Hindlimb muscle (tissue), 1 donor: ENCODE measurements at places on chromosomes 16 and 17.

DNA sequence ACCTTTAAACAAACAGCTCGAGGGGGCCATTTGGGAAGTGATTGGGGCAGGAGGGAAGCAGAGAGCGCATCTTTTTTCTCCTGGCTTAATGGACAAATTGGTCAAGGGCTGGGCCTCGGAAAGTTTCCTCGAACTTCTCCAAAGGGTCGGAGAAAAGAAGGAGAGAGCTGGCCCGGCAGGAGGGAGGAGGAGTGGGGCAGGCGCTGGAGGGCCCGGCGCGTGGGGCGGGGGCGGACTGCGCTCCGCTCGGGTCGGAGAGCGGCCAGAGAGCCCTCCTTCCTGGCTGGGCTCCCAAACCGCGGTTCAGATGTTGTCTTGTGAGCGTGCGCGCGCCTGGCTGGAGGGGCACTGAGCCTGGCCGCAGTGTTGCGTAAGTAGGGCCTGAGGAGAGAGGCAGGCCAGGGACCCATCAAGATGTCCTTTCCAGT is 1.2 kb downstream of the MMP2 start:
- DNase-seq, result peak; percentile 89

DNA sequence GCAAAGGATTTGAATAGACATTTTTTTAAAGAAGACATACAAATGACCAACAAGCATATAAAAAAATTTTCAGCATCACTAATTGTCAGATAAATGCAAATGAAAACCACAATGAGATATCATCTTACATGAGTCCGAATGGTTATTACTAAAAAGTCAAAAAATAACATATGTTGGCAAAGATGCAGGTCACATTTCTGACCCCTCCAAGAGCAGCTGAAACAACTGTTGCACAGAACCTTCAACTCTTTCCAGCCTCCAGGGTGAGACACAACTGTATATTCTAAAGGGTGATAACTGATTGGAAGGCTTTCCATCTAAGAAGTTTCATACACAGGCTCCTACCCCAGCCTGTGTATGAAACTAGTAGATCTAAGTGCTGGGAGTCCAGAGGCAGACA is 51.9 kb downstream of the SLFN5 start:
- no peak for DNase-seq

DNA sequence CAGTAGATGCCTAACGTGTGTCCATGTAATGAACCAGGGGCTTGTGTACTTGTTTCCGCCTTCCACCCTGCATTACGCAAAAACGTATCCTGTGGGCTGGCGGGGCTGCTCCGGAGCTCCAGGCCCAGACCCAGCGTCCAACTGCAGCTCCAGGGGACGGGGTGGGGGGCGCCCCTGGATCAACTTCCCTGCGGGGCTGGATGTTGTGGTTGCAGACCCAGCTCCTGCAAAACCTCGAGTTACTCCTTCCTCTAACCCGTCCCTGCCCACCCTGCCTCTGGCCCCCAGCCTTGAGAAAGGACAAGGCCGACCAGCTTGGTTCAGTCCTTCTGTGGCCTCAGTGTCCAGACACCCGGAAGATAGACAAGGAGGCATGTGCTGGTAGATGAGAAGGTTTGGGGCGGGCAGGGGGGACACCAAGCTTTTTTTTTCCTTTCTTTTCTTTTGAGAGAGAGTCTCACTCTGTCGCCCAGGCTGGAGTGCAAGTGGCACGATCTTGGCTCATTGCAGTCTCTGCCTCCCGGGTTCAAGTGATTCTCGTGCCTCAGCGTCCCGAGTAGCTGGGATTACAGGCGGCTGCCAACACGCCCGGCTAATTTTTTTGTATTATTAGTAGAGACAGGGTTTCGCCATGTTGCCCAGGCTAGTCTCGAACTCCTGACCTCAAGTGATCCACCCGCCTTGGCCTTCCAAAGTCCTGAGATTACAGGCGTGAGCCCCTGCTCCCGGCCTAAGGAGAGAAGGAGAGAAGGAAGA is 731 bp upstream of the EXOC7 start:
- no peak for DNase-seq

DNA sequence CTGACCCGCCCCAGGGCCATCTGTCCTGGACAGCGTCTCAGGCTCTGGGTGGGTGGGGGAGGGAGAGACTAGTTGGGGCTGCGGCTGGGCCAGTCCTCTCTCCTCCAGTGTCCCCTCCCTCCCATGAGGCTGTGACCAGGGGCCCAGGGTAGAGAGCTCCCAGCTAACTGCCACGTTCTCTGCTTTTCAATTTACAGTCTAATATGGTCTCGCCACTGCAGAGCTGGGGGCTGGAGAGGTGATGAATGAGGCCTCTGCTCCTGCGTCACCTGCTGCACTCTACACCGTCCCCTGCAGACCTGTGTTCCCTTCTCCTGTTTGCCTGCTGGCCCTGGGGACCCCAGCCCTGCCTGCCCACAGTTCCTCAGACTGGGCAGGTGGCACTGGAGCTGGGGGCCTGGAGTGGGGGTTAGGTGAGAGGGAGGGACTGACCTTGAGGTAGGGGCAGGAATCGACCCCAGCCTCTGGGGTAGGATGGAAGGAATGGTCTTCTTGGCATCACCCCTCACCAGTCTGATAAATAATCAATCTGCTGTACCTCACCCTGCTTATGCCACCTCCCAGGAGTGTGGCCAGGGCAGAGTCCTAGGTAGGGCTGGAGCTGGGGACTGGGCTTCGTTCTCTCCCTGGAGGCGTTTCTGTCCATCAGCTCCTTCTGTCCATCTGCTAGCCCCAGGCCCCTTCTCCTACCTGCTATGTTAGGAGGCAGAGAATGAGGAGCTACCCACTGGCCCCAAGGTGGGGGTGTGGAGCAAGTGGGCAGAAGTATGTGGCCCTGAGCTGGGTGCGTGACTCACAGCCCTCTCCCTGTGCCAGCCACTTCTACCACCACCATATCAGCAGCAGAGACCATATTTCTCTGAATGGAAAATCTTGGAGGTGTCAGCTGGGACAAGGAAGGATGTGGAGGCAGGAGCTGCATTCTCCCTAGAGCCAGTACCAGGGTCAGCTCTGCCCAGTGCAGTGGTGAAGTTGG is 12.9 kb downstream of the SEZ6 start:
- no peak for DNase-seq

- no peak for DNase-seq
Measured at GRCh38 chr17:64092952-64093451, 36.9 kb downstream of the ERN1 start.

GRCh38 chr17:62876673-62877405 is 68.7 kb upstream of the MARCHF10 start:
- no peak for DNase-seq

DNA sequence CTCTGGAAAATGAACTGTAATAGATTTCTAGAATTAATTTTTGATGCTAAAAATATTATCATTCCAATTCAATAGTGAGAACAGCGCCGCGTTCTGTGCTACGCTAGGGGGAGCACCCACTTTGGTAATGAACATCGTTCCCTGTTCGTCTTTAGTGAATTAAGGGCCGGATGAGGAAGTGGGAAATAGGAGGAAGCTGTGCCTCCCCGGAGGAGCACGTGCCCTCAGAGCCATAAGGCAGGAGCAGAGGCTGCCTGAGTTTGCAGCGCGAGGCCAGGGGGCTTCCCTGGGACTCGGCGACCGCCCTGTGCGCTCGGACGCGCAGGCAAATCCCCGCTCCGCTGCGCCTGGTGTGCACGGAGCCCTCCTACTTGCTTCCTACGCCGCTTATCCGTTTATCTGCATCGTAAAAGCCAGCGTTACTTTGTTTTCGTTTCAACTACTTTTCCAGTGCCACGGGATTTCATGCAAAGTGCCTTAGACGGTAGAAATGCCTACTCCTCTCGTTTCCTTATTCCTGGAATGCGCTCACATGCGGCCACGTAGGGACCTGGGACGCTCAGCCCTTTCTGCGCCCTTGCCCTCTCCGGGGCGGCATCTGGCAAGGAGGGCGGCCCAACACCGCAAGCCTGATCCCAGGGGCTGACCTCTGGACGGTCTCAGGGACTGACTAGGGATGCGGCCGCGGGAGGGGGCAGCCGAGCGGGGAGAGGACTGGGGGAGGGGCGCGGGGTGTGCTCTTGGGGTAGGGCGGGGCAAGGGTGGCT is 76.4 kb downstream of the KCNJ12 start:
- DNase-seq, result peak; percentile 75

DNA sequence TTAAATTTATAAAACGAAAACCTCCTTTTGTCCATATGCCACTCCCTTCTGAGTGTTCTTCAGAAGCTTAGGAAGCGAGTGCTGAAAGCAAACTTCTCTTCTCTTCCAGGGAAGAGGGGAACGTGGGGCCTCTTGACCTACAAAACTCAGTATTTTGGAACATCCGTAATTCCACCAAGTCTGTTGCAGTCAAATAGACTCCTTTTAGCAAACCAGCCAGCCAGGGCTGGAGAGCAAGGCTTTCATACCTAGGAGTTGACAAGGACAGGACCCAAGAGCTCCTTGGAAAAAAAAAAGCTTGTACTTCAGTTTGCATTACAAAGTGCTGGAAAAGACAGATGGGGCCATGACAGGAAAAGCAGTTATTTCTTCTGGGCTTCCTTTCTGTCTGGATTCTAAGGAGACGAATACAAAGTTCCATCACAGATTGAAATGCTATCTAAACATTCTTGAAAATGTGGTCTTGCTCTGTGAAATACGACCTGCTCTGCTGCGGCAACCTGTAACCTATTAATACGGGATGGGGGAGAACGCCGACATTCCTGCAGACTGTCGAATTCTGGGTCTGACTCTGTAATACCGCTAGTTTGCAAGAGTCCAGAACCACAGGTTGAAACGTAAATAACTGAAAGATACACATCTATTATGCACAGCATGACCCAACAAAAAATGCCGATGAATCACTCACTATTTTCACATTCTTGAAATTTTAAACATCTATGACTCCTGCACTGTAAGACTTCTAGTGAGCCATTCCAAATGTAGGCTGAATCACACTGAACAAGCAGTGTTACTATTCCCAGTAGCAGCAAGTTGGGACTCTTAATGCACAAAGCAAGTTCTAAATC is 20.6 kb downstream of the VPS53 start:
- DNase-seq, result peak; percentile 64

DNA sequence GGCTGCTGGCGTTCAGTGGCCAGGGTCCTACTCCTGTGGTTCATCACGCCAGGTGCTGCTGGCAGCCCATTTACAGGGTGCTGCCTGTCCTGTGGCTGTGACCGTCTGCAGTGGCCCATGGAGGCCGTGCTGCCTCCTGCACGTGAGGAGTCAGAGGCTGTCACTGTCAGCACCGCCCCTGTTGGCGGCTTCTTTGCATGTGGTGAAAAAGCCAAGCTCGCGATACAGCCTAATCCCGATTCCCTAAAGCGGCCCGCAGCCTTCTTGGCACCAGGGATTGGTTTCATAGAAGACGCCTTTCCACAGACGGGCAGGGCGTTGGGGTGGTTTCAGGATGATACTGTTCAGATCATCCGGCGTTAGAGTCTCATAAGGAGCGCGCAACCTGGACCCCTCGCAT is 35.3 kb downstream of the RAB11FIP3 start:
- DNase-seq, result no peak

DNA sequence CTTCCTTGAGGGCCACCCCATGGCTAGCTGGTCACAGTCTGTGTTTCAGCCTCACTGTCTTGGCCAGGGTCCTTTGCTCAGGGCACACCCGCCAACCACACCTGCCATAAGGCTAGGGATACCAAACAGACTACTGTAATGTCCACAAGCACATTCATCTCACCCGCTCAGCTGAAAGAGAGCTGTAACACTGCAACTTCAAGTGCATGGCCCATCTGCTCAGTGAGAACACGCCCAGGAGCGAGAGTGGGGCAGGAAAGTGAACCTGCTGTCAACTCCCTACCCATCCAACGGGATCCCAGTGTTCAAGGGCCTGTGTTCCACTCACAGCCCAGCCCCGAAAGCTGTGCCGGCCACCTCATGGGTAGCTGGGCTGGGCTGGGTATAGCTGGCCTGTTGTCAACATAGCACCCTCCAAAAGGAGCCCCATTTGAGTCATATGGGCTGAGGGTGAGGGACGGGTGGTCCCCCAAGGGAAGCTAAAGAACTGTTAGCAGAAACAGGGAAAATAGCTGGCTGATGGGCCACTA is 55.7 kb downstream of the SCNN1B start:
- DNase-seq, result no peak

DNA sequence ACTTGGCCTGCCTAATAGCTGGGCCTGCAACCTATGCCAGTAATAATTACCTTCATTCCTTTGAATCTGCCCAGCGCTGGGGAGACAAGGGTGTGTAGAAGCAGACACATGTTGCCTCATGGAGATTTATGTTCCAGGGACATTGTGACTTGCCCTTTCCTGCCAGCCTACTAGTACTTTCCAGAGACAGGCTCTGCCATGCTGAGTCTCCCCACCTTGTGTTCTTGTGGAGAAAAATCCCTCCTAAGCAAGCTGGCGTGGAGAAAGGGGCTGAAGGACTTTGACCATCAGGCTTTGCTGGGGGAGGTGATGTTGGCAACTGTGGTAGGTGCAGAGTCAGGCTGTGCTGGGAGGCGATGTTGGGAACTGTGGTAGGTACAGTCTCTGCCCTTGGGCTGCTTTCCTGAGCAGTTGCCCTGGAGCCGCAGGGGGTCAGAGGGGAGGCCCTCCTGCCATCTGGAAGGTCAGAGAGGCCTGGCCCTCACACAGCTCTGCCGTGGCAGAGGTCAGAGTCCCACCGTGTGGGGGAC is 4.0 kb downstream of the KSR1 start:
- no peak for DNase-seq

DNA sequence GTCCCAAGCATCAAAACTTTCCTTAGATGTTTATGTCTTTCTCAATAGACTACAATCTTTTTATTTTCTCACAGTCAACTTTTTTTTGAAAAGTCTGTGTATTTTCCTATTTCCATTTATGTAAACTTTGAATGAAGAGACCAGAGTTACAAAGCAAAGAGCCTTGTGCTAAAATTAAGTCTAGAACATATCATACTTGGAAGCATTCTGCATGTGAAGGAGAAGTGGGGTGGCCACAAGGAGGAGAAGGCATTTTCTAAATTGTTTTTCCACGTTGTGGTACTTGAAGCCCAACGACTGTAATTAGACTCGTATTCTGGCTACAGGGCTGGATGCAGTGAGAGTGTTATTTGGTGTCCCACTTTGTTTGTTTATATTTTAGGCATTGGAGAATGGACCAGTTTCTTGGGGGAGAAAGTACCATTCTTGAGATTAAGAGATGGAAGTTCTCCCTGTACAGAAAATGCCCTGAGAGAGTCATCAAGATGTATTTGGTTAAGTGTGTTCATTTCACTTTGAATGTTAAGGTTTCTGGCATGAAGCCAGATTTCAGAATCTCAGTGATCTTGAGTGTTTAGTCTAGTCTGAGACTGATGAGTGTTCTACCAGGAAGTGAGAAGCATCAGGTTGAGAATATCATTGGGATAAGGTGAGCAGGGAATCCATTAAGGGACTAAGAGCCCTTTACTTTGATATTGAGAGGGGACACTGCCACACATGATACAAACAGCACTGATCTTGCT is 71.6 kb downstream of the MAP2K6 start:
- no peak for DNase-seq

DNA sequence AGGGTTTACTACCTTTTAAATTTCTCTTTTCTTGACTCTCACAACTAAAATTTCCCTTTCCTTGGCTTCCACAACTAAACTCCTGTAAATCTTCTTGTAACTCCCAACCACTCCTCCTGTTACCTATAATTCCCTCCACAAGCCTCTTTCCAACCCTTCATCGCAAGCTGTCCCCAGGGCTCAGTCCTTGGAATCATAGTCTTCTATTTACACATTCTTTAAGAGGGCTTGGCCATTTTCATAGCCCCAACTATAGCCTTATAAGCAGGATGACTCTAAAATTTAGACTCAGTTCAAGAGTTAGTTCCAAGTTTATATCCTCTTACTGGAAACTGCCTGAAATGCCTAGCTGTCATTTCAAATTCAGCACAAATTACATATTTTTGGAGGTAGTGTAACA is 23.9 kb downstream of the GLG1 start:
- no peak for DNase-seq

- no peak for DNase-seq
Measured at GRCh38 chr16:10485698-10486382, 94.6 kb downstream of the EMP2 start.
